Stimulated activated CD8-positive, alpha-beta memory T cell treated with anti-CD3 and anti-CD28 coated beads, Interleukin-4, amount 100 ng/mL, for 4 hours (primary cell): ENCODE measurements at places on chromosomes 7 and 10.

- no peak for DNase-seq
Measured at GRCh38 chr10:12377658-12378290, 28.4 kb downstream of the CAMK1D start.

- DNase-seq = no peak
Measured at GRCh38 chr7:4699841-4700240, 17.7 kb downstream of the FOXK1 start.

DNA sequence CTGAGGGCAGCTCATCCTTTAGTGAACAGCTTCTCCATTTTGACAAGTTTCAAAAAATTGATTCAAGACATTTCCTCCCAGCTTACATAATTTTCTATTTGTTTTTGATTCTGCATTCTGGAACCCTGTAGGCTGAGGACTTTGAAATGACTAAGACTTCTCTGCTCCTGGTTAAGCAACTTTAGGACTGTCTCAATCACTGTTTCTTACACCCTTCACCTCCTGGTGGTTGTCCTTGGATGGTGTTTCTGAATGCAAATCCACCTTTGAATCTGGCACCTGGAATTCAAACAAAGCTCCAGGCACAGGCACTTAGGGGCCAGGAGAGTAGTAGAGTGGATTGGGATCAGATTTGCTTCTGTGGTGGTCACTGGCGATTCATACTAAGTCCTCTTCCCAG is 595.5 kb downstream of the LRMDA start:
- DNase-seq = no peak

GRCh38 chr7:133709036-133709880 is 417.9 kb upstream of the LRGUK start:
- DNase-seq = no peak

GRCh38 chr7:42175834-42176723 is 60.9 kb downstream of the GLI3 start:
- DNase-seq = no peak

- no peak for DNase-seq
Measured at GRCh38 chr10:13087986-13088618, 11.9 kb upstream of the OPTN start.

GRCh38 chr7:112201411-112201810 is 4.8 kb downstream of the DOCK4 start:
- no peak for DNase-seq

DNA sequence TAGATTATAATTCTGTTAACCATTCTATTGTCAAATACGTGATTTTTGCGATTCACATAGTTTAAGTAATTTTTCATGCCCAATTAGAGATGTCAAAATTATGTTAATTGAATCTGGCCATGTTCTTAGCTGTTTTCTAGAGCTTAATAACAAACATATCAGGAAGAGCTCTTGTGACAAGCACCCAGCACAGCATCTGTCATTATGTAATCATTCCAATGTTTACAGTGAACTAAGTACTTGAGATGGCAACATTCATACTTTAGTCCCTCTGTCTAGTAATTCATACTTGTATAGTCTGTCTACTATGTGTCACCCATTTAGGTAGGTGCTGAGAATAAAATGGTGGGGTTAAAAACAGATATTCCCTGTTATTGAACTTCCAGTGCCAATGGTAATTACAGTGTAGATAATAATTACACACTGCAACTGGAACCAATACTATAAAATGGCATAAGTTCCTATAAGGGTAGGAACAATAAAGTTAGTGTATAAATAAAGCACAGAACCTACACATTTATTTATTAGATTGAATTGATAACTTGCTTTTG is 55.2 kb downstream of the ZEB1 start:
- DNase-seq = no peak

GRCh38 chr7:149823631-149824199 is 14.5 kb upstream of the ZNF862 start:
- DNase-seq = no peak

- no peak for DNase-seq
Measured at GRCh38 chr10:18005781-18006456, 54.2 kb downstream of the SLC39A12 start.

DNA sequence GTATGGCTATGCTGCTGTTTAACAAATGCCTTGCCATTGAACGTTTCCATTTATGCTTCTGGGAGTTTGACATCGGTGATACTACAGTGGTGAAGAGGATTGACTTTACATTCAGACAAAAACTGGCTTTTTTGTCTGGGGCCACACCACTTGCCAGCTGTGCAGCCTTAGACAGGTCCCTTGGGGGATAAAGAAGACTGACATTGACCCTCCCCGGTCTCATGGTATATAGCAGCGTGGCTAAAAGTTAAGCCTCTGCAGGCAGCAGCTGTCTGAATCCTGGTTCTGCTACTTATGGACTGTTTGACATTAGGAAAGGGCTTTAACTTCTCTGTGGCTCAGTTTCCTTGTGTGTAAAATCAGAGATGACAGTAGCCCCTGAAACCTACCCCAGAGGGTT is 42.0 kb upstream of the PTF1A start:
- no peak for DNase-seq

DNA sequence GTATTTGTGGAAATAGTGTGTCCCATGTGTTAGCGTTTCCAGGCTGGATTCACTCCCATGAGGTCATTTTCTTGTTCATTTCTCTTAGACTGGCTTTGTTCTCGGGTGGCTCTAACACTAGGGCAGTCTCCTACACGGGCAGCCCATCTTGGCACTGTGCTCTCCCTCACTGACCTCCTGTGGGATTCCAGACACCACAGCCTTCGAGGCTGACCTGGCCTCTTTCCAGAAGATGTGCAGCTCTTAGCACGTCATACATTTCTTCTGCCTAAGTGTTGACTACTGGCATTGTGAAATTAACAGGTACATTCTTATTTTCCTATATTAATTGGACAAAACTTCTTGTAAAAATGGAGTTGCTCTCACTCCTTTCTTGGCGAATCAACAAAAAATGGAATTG is 72.8 kb downstream of the INSYN2A start:
- DNase-seq = no peak

DNA sequence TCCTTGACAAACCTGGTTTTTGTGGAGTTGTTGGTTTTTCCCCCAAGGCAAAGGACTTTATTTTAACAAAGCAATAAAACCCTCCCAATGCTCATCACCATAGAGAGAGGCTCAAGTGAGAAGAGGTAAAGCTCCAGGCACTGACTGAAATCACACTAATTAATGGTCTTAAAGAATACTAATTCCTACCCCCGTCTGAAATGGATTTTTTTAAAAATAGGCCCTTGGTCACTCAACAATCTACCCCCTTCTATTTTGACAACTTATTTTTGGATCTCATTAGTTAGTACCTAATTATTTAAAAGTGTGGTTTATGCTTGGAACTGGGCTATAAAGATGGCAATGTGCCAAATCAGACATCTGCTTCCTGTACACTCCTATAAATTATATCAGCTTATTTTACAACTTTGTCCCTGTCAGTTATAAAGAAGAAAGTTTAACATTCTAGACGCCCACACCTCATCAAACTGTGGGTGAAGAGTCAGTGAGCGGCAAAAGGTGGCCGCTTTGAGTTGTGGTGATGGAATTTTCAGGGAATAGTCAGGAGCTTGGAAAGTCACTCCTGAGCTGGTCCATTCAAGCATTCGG is 10.6 kb downstream of the GLI3 start:
- DNase-seq = no peak

GRCh38 chr7:35519971-35520809 is 174.7 kb downstream of the HERPUD2 start:
- DNase-seq = no peak

GRCh38 chr10:123972481-123973401 is 81.1 kb upstream of the CPXM2 start:
- no peak for DNase-seq

DNA sequence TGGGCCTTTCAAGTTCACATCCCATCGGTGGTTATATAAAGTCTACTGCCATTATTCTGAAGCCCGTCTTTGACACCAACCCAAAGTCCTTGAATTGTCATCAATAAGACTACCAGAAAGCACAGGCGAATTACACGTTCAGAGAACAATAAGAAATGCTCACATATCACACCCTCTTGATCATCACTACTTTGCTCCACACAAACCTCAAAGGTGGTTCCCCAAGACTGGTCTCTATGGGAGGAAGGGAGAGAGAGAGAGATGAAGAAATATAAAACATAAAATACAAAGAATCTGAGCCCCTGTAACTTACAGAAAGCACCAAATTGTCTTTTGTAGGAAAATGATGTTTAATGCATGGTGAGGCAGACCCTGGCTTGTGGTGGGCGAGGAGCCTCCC is 4.4 kb downstream of the HIPK2 start:
- DNase-seq = no peak

DNA sequence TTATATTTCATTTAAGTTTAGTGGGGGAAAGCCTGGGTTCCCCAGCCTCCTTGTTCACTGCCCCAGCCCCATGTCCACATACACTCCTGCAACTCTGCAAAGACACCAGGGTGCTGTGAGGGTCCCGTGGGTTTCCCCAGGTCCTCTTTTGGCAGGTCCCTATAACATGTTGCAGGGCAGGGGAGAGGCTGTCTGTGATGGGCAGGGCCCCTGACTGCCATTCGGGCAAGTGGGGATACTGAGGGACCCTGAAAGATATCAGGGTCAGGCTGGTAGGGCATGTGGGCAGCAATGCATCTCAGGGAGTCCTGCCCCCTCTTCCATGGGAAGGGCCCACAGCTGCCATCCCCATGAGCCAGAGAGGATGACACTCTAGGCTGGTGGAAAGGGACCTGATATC is 28.4 kb downstream of the RASGEF1A start:
- DNase-seq = no peak

DNA sequence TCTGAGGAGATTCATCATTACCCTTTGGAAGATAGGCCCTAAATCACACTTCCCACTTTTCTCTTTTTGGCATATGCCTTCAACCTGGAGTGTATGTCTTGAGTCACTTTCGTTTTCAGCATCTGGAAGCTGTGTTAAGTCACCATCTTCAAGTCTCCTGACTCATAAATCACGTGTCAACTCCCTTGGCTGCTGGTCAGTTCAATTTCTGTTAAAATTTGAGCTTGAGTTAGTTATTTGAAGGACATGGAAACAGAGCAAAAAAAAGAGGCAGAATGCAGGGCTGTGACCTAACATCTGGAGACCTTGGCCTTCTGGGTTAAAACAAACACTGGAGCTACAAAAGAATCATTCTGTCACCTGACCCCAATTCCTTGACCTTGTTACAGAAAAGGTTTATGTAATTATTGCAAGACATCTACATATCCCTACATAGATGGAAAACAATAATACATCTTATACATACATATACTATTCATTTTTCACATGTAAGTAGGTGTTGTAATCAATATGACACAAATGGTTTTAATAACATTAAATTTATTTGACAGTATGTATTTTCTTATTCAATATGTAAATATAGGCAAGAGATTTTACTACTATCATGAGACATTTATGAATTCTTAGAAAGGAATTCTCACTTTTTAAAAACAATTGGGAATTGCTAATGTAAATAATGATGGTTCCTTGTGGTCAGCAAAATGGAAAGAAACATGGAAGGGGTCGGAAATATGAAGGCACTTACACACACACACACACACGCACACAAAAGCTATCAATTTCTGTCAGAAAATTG is 169.7 kb upstream of the PHYHIPL start:
- no peak for DNase-seq

DNA sequence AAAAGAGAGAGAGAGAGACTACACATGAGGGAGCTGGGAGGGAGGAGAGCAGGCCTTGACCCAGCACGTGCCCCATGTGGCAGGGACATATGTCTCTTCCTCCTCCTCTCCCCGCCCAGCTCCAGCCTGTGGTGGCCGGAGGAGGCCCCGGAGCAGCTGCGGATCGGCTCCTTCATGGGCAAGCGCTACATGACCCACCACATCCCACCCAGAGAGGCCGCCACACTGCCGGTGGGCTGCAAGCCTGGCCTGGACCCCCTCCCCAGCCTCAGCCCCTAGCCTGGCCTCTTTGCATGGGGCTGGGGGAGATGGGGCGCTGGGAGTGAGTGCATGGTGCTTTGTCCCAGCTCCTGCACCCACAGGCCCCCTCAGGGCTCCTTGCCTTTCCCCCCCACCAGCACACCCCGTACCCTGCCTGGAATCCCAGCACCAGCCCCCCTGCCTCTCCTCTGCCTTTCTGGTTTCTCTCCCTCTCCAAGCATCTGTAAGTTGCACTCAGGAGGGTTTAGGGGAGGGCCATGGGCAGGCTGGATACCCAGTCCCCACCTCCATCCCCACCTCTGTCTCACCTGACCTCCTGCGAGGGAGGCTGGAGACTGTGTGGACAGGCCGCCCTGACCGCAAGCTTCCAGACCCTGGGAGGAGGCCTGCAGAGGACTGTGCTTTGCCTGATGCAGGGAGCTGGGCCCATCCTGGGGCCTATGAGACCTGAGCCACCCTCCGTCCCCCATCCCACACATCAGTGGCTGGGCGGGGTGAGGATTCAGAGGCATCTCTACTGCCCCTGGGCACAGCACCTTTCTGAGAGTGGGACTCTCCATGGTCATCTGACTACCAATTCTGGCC is 4.8 kb downstream of the UPK3B start:
- DNase-seq = no peak

GRCh38 chr7:50367100-50367499 is 62.6 kb downstream of the IKZF1 start:
- DNase-seq = no peak
